ENCODE measurements at places on chromosomes 1 and 21. TPM values are rescaled to one million over a fixed set of nuclear protein-coding genes. Genes with fewer than 3 reads are reported as not detected.

TENT5C gene
- 2.2 TPM for total RNA-seq

FAAH gene
- 5.0 TPM for total RNA-seq

KRTAP12-2 gene
- not detected for total RNA-seq

PGLYRP4 gene
- not detected for total RNA-seq

CFHR4 gene
- not detected for total RNA-seq

C8A gene
- total RNA-seq, result not detected

ARID4B gene
- total RNA-seq, result 16.8 TPM

AADACL4 gene
- not detected for total RNA-seq

C1orf185 gene
- not detected for total RNA-seq

FAM72D gene
- total RNA-seq, result 10.7 TPM

TNFAIP8L2 gene
- total RNA-seq, result not detected

S100PBP gene
- 13.8 TPM for total RNA-seq

MRTO4 gene
- 114 TPM for total RNA-seq

OR2M3 gene
- total RNA-seq, result not detected

IL10 gene
- total RNA-seq, result not detected

SEMA4A gene
- total RNA-seq, result 13.1 TPM

HSD3B1 gene
- not detected for total RNA-seq

VWA1 gene
- 74.5 TPM for total RNA-seq

MECR gene
- 25.3 TPM for total RNA-seq
